ENCODE measurements at places on chromosomes 7 and 10.

GRCh38 chr10:16586358-16587138 lies 64.9 kb upstream of the C1QL3 start:
- no peak for DNase-seq

GRCh38 chr10:28722065-28722803 lies 44.9 kb downstream of the BAMBI start:
- no peak for DNase-seq

DNA sequence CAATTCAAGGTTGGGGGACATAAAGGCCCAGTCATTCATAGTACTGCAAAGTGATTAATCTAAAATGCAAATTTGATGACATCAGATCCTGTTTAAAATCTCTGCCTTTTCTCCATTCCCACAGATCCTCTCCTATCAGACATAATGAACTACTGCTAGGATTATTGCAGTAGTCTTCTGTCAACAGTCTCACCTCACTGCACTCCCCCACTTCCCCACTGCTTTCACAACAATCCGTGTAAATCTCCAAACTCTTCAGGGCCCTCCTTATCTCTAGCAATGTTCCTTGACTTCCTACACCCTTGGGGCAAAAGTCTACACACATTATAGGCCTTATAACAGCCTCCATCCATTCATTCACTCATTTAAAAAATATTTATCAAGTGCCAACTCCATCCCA lies 112.4 kb downstream of the KBTBD2 start:
- no peak for DNase-seq

DNA sequence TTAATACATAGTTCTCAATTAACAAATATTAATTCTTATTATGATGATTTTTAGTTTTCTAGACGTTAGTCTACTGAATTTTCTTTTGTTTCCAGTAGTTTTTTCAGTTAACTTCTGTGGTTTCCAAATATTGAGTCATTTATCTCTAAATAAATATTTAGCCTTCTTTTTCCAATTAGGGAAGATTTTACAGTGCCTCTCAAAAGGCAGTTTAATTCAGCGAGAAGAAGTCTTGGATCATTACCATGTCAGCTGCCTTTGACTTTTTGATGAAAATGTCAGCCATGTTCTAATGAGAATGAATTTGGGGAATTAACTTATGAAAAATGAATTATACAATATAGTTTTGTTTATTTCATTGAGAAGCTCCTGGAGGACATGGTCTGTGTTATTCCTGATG lies 90.0 kb downstream of the CDK14 start:
- no peak for DNase-seq

DNA sequence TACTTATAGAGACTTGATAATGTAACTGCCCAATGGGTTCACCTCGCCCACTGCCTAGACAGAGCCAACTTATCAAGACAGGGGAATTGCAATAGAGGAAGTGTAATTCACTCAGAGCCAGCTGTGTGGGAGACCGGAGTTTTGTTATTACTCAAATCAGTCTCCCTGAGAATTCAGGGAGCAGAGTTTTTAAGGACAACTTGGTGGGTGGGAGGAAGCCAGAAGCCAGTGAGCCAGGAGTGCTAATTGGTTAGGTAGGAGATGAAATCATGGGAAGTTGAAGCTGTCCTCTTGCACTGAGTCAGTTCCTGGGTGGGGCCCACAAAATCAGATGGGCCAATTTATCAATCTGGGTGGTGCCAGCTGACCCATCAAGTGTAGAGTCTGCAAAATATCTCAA lies 20.1 kb upstream of the C7orf33 start:
- DNase-seq = no peak

- no peak for DNase-seq
Observed at GRCh38 chr10:71064413-71065118, 147.8 kb upstream of the UNC5B start.

- no peak for DNase-seq
Observed at GRCh38 chr10:87654212-87654611, 5.5 kb upstream of the PAPSS2 start.

- DNase-seq = no peak
Observed at GRCh38 chr10:128693493-128694131, 567.4 kb upstream of the MKI67 start.

DNA sequence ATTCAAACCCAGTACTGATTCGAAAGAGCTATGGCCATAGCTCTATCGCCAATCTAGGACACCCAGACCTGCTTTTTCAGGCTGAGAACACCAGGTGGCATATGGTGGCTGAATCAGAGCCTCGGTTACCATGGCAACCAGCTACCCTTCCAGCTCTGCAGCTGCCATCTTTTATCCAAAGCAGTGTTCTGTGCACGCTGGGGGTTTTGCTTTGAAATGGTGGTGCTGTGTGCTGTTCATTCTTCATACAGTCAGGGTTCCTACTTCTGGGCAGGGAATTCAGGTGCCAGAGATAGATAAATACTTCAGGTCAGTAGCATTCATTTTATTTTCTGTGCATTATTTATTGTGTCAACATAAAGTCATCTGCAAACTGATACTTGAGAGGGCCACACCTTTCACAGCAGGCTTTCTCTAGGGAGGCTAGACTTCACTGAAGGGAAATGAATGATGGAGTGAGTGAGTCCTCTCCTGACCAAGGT lies 85.4 kb downstream of the AKR1D1 start:
- peak; percentile 81 for DNase-seq

- DNase-seq = peak; percentile 20
Observed at GRCh38 chr7:106865130-106866041, at the start of gene PIK3CG. PIK3CG (plus strand) TSS chr7:106865282; CDS start chr7:106867562, 2,280 bp downstream.

DNA sequence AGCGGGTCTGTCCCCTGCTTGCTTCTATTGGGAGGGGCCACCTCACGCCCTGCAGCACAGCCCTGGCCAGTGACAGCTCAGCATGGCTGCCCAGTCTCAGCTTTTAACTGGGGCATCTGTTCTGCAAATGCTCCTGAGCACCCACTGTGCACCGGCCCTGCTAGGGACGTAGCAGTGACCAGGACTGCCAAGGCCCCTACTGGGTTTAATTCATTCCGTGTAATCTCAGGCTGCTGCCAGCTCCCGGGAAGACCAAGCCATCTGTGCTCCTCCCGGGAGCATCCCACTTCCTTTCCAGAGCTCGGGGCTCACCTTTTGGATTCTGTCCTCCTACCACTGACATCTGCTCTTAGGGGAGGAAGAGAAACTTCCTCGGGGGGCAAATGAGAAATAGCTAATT lies 85.2 kb downstream of the ADARB2 start:
- no peak for DNase-seq

GRCh38 chr7:2851497-2851896 lies 7.4 kb upstream of the GNA12 start:
- no peak for DNase-seq

DNA sequence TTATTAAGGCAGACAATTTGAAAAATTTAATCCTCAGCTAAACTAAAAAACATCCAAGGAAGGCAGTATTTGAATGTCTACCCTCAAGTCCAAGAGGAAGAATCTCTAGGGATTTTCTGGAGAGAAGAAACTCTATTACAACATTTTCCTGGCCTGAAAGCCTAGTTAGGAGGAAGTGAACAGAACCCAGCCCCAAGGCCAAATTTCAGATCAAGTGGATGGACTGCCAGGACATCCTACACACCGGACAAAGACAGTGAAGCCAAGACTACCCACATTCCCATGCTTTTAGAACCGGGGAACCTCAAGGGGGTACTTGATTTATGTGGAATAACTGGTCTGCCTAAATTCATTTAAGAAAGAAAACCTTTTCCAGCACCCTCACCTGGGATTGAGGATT lies 108.9 kb upstream of the MEOX2 start:
- no peak for DNase-seq

DNA sequence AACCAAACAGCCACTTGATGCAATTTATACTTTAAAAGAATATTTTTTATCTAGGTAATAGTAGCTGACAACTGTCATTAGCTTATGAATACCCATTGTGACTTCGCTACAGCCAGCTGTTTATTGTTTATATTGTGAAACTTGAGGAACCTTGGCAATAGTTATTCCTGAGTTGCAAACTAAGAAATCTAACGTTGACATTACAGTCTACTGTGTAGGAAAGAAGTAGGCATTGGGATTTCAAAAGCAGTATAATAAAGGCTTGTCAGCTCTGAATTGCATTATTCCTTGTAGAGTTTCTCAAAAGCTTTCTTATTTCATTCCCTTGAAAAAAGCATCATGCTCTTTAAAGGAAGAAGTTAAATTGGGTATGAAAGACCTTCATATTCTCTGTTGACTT lies 42.7 kb upstream of the OIT3 start:
- no peak for DNase-seq

DNA sequence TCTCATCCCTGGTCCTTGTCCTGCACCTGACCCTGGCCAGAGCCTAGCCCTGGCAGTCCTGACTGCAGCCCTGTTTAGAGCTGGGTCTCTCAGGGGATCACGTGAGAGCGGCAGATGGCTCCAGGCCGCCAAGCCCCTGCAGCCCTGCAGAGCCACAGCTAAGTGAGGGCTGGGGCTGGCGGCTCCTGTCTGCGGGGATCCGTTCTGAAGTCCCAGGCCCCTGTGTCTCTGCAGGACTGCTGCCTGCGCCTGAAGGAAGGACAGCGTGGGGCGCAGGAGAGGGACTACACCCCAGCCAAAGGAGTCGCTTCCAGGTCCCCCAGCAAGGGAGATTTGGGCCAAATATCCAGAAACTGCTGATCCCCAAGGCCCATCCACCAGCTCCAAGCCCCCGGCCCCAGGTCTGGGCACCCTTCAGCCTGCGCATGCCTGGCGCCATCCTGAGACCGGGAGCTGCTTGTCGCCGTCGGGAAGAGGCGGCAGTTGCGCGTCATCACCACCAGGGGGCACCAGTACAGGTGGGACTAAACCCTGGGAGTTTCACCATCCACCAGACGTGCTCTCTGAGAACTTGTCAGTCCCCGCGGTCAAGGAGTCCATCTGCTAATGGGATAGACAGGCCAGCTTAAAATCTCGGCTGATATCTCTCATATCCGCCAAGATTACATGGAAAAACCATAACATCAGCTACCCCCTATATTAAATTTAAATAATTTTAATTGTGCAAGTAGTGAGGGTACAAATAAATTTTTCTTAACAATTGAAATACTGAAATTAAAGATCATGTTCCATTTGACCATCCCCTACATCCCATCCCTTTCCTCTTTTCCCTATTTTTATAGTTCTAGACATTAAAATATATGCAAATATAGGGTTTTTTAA lies 25.1 kb upstream of the GHRHR start:
- peak; percentile 79 for DNase-seq

DNA sequence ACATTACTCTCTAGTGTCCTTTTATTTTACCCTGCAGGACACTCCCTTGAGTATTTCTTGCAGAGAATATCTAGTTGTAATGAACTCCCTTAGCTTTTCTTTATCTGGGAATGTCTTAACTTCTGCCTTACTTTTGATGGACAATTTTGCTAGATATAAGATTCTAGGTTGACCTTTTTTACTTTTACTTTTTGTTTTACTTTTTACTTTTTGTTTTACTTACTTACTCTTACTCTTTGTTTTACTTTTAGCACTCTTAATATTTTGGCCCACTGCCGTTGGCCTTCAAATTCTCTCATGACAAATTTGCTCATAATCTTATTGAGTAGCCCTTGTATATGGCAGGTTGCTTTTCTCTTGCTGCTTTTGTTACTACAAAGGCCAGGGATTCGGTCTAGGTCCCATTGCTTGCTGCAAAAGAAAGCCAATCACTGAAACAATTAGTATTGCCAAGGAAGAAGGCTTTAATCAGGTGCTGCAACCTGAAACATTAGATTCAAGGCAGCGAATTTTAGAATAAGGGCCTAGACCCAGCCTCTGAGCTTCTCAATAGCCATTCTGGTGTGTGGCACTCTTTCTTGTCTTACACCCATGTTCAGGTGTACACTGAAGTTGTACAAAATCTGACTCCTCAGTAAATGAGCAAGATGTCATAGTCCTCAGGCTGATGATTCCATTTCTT lies 137.0 kb downstream of the TES start:
- DNase-seq = no peak

GRCh38 chr7:90764848-90765570 lies 168.9 kb downstream of the CDK14 start:
- no peak for DNase-seq

DNA sequence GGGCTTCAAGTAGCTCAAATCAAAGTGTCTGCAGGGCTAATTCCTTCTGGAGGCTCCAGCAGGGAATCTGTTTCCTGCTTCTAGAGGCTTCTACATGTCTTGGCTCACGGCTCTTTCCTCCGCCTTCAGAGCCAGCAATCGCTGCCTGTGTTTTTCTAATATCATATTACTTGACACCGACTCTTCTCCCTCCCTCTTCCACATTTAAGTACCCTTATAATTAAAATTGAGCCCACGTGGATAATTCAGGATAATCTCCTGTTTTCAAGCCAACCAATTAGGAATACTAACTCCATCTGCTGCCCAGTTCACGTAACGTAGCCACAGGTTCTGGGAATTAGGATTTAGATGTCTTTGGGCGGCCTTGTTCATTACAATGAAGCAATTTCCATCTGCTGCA lies 372.2 kb downstream of the DPP6 start:
- DNase-seq = no peak

- no peak for DNase-seq
Observed at GRCh38 chr10:72802763-72803505, 90.6 kb upstream of the OIT3 start.

GRCh38 chr10:107689323-107689722 lies 524.8 kb upstream of the SORCS1 start:
- no peak for DNase-seq

DNA sequence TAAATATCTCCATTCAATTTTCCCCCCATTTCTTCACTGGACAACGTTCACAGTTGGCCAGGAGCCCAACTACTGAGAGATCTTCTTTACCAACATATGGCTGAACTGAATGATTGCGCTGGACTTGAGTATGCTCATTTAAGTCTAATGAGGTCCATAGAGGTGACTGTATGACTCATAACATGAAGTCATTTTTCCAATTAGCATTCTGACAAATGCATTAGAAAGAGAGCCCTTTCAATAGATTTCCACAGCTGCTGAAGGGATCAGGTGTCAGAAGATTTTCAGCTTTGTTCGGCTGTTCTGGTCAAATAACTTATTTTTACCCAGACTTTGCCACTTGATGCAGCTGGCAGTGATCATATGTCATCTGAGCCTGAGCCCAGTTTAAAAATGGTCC lies 438.0 kb downstream of the ETV1 start:
- DNase-seq = no peak

DNA sequence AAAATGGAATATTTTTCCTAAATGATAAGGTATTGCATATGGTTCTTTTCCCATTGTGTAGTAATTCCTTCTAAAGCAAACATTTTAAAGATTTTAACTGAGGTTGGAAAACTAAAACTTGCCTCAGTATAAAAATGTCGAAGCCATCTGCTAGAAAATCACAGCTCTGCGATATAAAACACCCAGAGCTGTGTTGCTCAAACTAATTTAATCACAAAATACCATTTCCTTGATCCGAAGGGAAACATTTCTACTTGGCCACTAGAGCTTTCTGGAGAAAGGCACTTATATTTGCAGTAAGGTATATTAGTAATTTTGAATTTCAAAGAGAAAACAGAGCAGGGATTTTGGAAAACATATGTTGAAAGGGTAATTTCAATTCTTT lies 209.2 kb upstream of the ZNF32 start:
- no peak for DNase-seq

- DNase-seq = no peak
Observed at GRCh38 chr10:79473496-79474095, 28.2 kb upstream of the ZCCHC24 start.

Measured in hematopoietic multipotent progenitor cell treated with erythropoietin and hydrocortisone succinate and interleukin-3 and kit ligand, for 15 days (in vitro differentiated cells).